ENCODE measurements at places on chromosomes 5 and 9.
A peak's percentile ranks its signal among the peaks of the same experiment; 100 is the strongest.

DNA sequence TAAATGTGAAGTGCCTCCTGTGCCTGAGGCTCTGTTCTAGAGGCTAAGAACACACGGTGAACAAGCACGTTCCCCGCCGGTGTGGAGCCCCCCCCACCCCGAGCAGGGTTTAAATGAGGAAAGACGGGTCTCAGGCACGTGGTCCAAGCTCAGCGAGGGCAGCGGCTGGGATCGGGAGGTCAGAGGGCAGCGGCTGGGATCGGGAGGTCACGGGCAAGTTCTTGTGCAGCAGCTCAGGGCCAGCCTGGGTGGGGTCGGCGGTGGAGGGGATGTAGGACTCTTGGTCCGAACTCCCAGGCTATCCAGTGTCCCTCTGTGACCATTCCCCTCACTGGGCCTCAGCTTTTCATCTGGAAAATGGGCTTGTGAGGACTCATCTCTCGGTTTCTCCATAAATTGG lies 2.7 kb upstream of the GBGT1 start:
- DNase-seq, result no peak

DNA sequence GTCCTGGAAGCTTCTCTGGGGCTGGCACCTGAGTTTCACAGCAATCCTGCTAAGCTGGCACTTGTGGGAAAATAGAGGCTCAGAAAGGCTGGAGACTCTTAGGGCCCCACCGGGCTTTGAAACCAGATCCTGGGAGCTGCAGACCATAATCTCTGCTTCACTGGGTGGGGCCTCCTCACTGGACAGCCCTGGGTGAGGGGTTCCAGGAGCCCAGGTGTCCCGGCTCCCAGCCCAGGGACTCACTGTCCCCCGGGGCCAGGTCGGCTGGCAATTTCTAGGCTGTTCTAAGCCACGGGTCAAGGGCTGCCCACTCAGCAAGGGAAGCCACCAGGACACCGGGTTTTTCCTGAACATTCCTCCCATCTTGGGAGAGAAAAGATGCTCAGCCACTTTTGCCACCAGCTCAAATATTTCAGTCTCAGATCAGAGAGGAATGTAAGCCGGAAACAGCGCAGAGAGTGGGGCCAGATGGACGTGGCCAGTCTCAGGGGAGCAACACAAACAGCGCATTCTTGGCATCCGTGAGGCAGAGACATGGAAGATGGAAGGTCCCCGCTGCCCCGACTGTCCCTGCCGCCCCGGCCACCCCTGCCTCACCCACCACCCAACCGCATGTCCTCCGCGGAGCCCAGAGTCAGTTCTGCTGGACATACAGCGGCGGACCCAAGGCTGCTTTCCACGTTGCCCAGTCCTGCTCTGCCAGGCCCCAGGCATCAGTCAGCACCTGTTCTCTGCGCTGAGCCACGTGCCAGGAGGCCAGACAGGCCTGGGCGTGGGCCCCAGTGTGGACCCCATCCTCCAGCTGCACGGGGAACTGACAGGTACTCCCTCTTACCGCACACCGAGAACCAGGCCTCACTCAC lies 72.6 kb downstream of the VAV2 start:
- DNase-seq, result no peak

GRCh38 chr5:178416206-178416882 lies 173.8 kb downstream of the COL23A1 start:
- DNase-seq, result no peak

DNA sequence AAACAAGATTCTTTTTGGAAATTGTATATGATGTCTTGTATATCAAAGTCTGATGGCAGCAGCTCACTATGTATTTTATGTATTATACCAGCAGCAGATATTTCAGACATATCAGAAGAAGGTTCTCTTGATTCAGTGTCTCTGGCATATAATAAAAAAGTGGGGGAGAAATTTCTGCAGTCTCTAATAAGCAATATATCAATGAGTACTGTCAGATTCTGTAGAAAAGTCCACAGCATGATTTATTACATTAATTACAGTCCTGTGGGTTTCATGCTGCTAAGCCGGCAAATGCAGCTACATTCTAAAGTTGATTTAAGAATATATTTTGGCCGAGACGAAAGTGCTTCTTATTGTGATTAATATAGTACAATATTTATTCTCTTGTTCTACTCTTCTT lies 113.1 kb downstream of the KIAA1958 start:
- DNase-seq, result no peak

- DNase-seq, result no peak
Observed at GRCh38 chr9:95822583-95823431, 52.7 kb upstream of the ERCC6L2 start.

DNA sequence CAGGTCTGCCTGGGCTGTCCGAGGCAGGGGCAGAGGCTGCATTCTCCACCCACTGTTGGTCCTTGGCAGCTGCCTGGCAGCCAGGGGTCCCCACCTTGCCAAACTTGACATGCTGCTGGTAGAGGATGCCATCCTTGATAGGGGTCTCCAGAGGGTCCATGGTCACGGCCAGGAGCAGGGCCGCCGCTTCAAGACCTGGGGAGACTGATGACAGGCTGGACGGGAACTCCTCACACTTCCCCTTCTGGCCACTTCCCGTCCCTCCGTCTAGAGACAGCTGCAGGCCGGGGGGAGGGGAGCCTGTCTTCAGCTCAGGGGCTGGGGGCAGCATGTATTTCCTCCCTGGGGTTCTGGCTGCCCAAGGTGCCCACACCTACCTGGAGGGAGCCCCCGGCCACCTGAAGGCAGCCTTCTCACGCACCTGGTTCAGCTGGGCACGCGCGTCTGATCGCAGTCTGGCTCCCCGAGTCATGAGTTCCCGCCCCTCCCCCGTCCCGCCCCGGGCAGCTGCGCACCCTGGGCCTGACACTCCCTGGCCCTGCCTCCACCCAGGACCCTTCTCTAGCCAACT lies at the start of gene DOK3:
DOK3 (minus strand) TSS at position 446 of the 571 bp plus-strand sequence; CDS start at position 160, 286 bp downstream.
- peak; percentile 49 for DNase-seq

DNA sequence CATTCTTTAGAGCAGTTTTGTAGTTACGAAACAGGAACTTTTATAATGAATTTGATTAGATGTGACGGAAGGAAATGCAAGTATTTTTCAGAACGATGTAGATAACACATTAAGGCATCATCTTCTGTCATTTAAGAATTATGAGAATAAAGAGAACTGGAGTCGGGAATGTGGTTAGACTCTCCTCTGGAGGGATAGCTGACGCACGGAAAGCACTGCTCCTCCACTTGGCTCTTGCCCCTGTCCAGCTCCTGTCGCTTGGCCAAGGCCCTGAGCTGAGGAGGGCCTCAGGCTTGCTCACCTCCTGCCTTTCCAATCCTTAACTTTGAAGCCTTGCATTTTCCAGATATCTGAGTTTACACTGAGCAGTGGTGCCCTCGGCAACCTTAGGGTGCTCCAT lies 60.5 kb downstream of the MAP1B start:
- no peak for DNase-seq

DNA sequence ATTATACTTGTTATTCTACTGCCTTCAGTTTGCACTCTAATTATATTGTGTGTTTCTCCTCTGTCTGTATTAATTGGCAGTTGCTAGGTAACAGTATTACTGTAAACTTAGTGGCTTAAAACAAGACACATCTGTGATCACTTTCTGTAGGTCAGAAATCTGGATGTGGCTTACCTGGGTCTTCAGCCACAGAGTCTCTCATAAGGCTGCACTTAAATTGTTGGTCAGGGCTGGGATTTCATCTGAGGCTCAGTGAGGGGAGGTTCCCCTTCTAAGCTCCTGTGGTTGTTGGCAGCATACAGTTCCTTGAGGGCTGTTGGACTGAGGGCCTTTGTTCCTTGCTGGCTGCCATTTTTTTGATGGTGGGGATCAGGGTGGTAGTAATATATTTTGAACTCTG lies 68.8 kb downstream of the SLC44A1 start:
- DNase-seq, result no peak

DNA sequence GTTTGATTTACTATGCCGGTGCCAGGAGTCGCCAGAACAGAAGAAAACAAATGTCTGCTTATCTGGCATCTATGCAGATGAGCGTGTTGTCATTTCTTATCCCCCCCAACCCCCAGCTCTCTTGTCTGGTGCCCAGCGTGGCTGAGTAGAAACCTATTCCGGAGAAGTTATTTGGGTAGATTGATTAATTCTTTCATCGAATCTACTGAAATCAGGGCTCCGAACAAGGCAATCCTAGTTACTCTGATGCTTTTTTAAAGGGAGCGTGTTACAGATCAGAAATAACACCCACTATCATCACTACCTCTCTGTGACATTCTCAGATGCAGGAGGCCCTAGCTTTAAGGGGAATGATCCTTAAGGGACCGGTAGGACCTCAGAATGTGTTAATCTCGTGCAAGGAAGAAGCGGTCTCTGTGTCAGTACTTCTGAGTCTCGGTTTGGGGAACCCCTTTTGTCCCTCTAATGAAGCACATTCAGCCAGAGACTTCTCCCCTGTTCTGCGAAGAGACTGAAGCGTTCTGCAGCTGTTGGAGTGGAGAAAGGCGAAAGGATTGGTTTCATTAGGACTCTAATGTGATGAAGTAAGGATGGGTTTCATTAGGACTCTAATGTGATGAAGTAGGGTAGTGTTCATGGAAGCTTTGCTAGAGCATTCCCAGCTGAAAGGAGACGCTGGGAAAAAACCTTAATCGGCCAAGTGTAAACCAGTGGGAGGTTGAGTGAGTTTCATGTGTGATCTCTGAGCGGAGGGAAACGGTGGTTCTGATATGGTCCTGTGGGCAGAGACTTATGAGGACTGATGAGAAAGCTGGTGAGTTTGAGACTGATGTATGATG lies 1.5 kb downstream of the PIP5K1B start:
- DNase-seq, result no peak

DNA sequence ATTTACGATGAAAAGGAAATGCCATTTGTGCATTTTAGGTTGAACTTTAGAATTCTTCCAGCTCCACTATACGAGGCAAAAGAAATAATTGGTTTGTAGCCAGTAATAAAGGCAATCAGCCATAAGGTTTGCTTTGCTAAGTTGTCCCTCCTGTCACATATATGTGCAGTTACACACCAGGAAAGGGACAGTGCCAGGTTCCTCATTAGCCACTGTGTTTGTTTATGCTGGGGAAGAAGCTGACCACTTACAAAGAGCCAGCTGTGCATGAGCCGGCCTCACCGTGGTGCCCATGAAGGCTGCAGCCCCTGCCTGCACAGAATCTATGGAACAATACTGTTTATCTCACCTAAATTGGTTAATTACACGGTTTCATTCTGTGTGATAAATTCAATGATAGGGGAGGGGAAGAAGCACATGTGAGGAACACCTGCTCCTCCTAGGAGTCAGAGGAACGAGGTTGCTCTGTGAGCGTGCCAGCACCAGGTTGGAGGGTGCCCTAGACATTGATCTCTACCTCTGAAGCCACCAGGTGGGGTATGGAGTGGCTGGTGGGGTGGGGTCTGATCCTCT lies 173.8 kb upstream of the DAP start:
- DNase-seq, result no peak

DNA sequence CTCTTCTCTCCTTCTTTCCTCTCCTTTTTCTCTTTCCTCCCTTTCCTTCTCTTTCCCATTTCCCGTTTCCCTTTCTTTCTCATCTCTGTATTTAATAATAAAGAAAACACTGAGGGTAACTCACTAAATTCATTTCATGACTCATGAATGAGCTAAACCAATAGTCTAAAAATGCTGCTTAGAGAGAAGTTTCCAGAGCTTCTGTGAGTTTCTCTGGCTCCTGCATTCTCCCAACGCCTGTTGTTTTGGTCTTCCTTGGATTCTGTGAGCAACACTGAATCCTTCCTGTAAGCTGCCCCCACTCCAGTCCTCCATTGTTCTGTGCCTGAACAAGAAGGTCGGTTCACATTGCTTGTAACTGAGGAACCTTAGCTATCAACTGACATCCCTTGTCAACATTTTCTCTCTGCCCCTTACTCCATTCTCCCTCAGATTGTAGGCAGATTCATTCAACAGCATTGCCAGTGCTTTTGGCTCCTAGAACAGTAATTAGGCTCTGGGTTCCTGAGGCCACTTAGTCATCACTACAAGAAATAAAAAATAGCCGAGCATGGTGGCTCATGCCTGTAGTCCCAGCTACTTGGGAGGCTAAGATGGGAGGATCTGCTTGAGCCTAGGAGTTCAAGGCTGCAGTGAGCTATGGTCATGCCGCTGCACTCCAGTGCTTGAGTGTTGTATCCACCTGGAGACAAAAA lies 237.7 kb upstream of the KLF4 start:
- no peak for DNase-seq

DNA sequence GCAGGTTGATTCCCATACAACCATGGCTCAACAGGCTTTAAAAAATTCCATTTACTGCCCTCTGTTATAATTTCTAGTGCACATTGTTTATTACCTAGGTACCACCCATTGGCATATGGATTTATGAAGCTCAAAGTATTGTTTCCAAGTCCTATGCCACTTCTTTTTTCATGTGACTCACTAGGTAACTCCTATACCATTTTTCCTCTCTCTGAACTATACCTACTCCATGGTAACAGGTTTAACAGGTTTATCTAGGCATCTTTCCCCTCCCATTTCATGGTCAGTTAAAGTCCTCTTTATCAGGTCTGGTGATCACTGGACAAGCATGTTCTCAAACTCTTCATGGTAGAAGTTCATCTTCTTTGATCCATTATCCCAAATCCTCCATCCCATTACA lies 49.6 kb upstream of the ABCA1 start:
- DNase-seq, result no peak

DNA sequence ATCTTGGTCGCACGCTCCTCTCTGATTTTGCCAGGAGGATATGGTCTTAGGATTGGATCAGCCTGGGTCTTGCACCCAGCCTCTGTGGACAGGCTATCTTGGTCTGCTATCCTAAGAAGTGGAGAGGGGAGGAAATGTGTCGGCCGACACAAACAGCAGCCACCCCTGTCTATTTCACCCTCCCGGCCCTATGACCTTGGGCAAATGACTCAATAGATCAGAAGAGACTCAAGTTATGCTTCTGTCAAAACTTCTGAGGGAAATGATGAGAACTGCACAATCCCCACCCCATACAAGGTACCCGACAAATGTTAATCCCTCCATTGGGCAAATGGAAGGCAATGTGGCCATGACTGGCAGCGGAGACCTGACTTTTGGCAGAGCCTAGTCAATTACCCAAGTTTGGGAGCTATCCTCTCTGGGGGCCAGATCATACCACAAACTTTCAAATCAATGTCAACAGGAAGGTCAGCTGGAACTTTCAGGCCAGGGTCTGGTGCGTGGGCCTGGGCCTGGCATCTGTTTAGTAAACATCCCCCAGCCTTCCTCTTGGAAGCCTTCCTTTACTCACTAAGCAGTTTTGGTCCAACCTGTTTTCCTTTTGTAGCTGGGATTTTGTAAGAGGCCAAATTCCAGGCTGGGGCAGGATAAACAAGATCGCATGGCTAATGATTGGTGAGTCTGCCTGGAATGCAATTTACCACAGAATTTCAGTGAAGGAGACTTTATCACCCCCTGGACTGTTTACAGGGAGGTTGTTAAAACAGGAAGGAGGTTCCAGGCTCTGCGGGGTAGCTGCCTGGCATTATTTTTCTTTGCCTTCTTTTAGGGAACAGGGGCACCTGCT lies 64.2 kb upstream of the CPEB4 start:
- DNase-seq, result no peak

DNA sequence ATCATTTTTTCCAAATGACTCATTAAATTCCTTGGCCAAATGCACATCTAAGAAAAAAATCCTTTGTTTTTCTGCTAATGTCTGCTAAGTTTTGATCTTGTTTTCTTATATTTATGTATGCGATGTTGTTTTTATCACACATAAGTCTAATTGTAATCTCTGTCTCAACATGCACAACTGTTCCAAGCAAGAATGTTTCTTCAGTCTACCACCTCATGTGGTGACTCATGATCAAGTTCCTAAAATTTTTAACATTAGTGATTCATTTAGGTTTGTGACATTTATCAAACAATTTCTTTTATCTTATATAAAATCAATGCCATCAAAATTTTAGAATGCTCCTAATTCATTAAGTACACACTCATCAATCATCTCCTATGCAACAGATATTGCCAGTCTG lies 763.9 kb upstream of the FAM174A start:
- no peak for DNase-seq

- no peak for DNase-seq
Observed at GRCh38 chr9:95090871-95091577, 226.5 kb downstream of the FANCC start.
